Stimulated activated CD4-positive, alpha-beta T cell treated with anti-CD3 and anti-CD28 coated beads, Interleukin-4, amount 100 ng/mL, for 48 hours (primary cell): ENCODE measurements at places on chromosomes 12 and 14.

DNA sequence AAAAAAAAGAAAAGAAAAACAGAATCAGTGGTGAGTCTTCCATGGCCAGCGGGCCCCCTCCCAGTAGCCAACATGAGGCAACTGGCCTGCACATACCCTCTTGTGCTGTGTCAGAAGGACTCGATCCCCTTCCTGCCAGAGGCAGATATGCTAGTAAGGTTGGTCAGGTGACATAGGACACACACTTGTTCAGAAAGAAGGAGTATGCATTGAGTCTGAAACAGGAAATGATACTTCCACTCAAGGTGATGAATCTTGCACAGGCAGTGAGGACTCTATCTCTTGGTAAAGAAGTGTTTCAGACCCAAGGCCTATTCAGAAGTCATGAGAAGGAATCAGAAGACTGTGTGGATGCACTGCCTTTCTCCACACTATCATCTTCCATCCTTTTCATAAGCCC lies 269.7 kb upstream of the FAR2 start:
- DNase-seq, result no peak

GRCh38 chr12:4610481-4610880 lies 38.4 kb downstream of the AKAP3 start:
- DNase-seq, result no peak

- DNase-seq, result no peak
Measured at GRCh38 chr12:24127919-24128721, 178.7 kb upstream of the SOX5 start.

- no peak for DNase-seq
Measured at GRCh38 chr12:130074661-130075406, 87.4 kb upstream of the FZD10 start.

DNA sequence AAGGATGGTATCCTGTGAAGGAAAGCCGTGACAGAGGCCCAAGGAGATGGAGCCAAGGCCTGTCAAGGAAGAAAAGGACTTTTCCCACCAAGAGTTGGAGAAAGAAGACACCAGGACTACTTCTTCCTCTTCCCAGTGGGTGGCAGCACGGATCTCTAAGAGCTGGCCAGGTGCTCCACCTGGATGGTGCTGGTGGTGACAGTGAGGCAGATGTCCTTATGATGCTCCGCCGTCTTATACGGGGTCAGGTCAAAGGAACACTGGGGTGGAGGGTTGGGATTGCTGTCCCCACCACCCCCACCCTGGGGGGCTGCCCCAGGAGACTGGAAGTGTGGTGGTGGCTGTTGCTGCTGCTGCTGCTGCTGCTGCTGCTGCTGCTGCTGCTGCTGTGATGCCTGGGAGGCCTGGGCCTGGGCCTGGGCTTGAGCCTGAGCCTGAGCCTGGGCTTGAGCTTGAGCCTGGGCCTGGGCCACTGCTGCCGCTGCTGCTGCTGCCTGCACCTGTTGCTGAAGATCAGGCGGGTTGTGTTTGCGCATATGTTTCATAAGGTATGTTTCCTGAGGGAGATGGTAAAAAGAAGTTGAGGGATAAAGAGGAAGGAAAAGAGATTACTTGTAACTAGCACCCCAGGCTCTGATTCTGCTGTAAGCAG lies 4.8 kb upstream of the ING4 start:
- no peak for DNase-seq

DNA sequence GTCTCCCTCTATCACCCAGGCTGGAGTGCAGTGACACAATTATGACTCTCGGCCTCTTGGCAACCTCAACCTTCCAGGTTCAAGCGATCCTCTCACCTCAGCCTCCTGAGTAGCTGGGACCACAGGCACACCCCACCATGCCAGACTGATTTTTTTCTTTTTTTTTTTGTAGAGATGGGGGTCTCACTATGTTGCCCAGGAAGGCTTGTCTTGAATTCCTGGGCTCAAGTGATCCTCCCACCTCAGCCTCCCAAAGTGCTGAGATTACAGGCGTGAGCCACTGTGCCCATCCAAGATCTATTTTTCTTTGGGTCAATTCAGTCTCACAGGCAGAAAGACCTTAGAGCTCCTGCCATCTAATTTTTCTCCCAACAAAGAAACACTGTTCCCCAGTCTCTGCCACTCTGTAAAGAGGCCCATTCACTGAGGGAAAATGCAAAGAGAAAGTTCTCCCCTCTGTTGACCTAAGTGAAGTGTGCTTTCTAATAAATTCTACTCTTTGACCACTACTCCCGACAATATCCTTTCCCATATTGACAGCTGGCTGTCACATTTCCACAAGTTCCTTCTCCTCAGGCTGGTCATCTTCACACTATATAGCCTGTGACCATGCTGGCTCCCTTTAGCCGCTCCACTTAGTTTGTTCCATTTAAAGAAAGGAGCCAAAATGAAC lies 23.3 kb downstream of the TMED8 start:
- DNase-seq, result no peak

GRCh38 chr14:81031488-81031887 lies 76.1 kb downstream of the TSHR start:
- DNase-seq, result no peak

- DNase-seq, result no peak
Measured at GRCh38 chr12:80938397-80938796, 663 bp upstream of the LIN7A start.
